ENCODE measurements at places on chromosomes 11 and 22.

DNA sequence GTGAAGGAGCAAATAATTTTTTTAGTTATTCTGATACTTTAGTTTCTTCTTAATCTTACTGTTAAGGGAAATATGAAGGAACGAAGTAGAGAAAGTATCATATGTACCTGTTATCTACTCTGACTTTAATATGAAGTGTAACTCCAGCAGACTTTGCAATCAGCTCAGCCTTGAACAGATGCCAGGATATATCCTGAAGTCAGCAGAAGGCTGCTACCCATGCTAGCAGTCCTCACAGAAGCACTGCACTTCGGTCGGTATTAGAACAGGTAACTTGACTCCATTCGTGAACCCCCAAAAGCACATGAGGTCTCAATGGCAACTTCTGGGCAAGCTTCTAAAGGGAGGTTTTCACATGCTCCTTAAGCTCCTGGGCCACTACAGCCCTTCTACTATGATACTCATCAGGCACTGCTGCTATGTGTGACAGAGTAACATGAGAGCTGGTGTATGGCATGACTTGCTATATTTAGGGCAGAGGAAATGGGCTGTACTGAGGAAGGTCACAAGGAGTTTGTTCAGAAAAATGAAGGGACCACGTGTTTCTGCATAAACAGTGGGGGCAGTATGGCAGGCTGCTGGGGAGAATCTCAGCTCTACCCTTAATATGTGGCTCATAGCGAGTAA, 344.1 kb downstream of the SOX6 start:
- no peak for DNase-seq

DNA sequence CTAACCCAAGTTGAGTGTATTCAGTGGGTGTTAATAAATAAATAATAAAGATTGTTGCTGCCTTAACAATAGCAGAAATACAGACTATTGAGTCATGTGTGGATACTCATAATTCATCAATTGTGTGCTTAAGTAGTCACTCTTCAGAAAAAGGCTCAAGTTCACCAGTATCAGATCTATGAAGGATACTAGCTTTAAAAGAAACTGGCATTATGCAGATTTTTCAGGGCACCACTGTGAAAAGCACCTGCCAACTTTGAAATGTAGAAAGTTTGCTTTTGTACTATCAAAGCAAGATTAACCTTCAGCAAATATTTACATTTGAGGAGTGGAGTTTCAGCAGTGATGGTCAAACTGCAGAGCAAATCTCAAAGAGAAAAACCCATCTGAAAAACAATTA, 20.1 kb upstream of the SYTL2 start:
- DNase-seq, result no peak

GRCh38 chr11:102882389-102883024, 7.7 kb upstream of the MMP12 start:
- no peak for DNase-seq

- no peak for DNase-seq
Observed at GRCh38 chr11:83456566-83456965, 170.4 kb upstream of the CCDC90B start.

GRCh38 chr11:119087747-119088241, 3.1 kb downstream of the HMBS start:
- no peak for DNase-seq

DNA sequence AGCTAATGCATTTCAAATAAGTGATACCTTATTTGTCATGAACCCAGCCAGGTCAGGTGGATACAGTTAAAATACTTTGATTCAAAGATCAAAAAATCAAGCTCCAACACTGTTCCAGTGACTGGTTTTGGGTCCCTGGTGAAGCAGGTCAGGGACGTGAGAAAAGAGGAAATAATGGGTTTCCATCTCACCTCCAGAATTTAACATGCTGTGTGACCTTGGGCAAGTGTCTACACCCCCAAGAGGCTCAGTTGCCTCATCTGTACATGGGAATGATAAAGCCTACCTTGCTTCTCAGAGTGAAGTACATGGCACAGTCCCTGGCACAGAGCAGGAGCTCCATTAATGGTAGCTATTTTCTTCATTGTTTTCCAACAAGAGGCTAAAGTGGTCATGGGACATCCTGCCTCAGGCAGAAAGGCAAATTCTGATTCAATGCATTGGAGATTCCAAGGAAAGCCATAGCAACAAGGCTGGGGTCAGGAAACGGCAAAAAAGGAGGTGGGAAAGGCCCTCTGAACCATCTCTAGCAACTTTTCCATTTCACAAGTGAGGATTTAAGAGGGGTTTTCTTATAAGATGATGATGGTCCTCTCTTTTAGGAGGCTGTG, 108.5 kb downstream of the CSNK2A3 start:
- DNase-seq, result no peak

DNA sequence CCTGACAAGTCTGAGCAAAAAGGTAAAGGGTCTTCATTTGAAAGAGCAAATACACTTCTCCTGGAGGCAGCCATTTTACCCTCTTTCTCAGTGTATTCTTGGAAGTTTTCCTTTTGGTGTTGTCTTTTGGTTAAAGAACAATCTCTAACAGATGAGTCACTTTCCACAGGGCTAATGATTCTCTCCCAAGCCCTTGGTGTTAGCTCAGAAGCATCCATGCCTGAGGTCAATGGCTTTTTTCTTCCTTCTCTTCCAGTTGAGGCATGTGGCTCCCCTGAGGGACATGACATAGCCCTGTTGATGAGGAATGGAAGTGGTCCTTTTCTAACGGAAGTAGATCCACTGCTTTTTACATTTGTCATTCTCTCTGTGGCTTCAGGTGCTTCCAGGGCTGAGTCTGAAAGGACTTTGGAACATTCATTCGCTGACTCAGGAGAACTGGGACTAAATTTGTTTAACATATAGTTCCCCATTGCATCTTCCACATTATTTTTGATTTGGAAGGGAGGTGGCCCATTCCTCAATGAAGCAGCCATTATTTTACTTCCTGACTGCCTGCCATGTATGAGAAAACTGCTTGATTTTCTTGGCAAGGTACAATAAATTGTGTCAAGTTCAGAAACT, 13.8 kb upstream of the POGLUT3 start:
- no peak for DNase-seq

DNA sequence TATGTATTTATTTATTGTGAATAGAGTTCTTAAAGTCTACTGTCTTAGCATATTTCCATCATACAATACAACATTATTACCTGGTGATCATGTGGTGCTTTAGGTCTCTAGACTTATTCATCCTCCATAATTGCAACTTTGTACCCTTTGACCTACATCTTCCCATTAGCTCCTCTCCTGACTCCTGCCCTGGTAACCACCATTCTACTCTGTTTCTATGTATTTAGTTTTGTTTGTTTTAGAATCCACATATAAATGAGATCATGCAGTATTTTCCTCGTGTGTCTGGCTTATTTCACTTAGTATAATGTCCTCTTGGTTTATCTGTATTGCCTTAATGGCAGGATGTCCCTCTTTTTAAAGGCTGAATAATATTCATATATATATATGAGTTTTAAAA, 22.7 kb downstream of the NCAM1 start:
- DNase-seq, result no peak

DNA sequence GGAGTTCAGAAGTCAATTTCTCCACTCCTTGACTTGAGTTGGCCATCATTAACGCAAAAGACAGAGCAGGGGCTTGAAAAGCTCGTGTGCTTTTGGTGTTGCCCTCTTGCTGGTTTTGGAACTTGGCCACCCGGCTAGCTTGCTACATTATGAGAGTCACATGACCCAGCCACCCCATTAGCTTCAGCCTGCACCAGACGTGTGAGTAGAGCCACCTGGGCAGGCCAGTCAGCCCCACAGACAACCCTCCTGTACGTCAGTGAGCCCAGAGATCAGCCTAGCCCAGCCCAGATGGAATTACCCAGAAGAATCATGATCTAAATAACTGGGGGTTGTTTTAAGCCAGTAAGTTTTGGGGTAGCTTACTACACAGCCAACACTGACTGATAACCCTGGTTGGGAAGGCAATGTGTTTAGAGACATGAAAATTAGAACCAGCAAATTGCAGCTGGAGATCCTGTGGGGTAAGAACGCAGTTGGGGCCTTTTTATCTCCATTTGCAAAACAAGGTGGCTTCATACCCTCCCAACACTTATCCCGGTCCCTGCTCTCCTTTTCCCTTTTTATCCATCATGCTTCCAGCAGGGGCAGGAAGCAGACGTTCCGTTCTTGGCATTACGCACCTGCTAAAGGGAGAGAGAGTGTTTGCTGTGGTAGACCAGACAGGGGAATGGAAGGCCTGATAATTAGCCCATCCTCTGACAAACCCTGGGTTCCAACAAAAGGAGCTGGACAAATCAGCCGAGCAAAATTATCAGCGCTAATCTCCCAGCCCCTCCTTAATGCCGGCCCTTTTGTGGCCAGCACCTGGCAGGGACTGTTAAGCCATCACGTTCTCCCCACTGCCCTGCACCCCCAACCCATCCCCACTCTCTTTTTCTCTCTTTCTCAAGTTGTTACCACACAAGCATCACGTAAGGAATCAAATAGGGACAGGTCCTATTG, 548.7 kb upstream of the CADM1 start:
- DNase-seq, result no peak

GRCh38 chr11:19502691-19503253, 209.9 kb upstream of the NAV2 start:
- no peak for DNase-seq

DNA sequence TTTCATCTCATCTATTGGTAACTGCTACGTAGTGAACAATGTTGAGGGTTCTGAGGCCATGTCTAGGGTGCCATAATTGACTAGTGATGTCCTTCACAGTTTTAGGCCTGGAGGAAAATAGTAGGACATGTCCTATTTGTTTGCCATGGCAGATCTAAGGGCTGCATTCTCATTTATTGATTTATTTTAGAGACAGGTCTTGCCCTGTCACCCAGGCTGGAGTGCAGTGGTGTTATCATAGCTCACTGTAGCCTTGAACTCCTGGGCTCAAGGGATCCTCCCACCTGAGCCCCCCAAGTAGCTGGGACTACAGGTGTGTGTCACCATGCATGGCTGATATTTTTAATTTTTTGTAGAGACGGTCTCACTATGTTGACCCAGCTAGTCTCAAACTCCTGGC, 5.2 kb downstream of the CEP164 start:
- DNase-seq, result no peak

DNA sequence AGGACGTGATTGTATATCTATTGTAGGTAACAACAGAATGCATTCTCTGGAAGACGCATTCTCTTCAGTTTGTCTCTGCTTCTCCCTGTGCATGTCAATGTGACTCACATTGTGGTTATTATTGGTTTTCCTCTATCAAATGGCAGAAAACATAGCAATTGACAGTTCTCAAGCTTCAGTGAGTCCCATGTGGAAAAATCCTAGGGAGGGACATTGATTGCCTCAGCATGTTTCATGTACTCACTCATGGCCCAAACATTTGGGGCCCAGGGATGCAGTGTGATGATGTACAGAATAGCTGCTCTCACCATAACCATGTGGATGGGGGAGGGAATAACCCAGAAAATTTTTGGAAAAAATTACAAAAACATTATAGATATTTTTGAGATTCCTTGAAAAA, 9.3 kb upstream of the ARL14EP start:
- DNase-seq, result no peak

- DNase-seq, result no peak
Observed at GRCh38 chr11:123152951-123153350, 42.1 kb downstream of the CLMP start.

- DNase-seq, result no peak
Observed at GRCh38 chr11:78795621-78796261, 221.1 kb upstream of the NARS2 start.

DNA sequence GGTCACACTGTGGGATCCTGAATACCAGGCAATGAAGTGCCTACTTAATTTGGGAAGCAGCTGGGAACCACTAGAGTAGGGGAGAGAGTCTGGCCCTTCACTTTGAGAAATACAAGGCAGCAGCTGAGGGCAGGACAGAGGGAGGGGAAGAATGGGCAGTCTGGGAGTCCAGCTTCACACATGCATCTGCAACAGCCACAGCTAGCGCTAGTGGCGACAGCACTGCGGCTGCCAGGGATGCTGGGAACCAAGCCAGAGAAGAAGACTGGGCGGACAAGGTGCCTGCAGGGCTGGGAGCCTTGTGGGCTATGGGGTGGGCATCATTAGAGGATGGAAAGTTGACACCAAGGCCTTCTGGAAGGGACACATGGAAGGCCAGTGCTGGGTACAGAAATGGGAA, 15.8 kb downstream of the SCUBE2 start:
- DNase-seq, result no peak

GRCh38 chr11:60954421-60954820, 2.4 kb upstream of the SLC15A3 start:
- no peak for DNase-seq

- DNase-seq, result no peak
Observed at GRCh38 chr11:11923828-11924227, 82.1 kb downstream of the USP47 start.

GRCh38 chr11:13286279-13286821, 8.8 kb downstream of the BMAL1 start:
- DNase-seq, result no peak

DNA sequence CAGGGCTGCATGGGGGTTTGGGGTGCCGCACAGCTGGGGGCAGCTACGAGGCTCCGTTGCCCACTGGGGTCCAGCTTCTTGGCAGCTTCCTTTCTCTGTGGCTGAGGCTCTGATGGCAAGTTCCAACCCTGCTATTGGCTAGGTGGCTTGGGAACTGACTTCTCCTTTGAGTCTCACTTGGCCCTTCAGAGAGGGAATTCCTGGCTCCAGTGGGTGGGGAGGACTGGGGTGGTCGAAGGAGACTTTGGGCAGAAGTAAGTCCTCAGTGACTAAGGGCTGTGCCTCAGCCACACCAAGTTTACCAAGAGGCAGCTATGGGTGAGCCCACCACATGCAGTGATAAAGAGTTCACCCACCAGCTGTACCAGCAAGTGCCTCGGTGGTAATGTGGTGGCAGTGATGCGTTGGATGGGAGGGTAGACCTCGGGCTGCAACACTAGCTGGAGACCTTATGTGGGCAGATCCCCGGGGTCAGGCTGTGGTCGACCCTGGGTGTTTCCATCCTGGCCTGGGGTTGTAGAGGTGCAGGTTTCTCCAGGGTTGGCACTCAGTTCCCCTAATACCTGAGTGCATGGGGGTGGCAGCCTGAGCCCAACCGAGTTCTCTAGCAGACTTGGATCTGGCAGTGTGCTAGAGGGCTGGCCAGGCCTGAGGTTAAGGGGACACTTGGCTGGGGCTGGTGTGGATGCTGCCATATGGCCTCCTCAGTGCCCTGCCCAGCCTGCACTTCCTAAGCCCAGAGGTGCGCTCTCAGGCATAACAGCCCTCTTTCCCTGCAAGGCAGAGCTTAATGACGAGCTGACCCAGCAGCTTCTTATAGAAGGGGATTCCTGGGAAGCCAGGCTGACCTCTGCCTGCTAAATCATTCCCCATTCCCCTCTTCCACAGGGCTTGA, 197.0 kb upstream of the CADM1 start:
- DNase-seq, result no peak

DNA sequence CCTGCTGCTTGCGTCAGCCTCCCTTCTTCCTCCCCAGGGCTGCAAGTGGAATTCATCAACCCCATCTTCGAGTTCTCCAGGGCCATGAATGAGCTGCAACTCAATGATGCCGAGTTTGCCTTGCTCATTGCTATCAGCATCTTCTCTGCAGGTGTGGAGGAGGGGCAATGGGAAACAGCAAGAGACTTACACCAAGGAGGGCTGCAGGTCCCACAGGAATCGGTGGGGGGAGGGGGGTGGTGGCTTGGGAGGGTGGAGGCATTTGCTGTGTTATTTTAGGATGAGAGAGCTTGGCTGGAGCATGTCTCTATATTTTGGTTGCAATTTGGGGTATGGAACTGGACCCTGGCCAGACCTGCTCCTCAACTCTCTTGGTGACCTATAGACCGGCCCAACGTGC, 2.1 kb upstream of the MADD start:
- DNase-seq, result no peak

- no peak for DNase-seq
Observed at GRCh38 chr11:56497010-56497409, 5.8 kb upstream of the OR5M8 start.
